ENCODE measurements at places on chromosomes 2 and 18.

DNA sequence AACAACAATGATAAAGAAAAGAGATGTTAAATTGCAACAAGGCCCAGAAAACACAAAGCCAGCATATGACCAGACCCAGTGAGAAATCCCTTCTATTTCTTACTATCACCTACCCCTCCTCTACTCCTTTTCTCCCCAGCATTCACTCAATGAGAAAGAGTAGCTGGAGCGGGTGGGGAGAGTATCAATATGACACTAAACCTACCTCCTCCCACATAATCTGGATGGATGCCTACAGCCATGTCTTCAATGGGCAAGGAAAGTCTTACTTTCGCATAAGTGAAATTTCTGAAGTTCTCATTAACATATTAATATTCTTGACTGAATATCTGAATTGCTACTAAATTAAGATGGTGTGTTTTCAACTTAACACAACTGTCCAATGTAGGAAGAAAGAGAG, 78.2 kb downstream of the AFF3 start:
- DNase-seq, result no peak

- DNase-seq, result no peak
Observed at GRCh38 chr2:119682578-119682977, 3.6 kb downstream of the TMEM177 start.

- DNase-seq, result no peak
Observed at GRCh38 chr2:104577143-104577542, 276.8 kb upstream of the POU3F3 start.

DNA sequence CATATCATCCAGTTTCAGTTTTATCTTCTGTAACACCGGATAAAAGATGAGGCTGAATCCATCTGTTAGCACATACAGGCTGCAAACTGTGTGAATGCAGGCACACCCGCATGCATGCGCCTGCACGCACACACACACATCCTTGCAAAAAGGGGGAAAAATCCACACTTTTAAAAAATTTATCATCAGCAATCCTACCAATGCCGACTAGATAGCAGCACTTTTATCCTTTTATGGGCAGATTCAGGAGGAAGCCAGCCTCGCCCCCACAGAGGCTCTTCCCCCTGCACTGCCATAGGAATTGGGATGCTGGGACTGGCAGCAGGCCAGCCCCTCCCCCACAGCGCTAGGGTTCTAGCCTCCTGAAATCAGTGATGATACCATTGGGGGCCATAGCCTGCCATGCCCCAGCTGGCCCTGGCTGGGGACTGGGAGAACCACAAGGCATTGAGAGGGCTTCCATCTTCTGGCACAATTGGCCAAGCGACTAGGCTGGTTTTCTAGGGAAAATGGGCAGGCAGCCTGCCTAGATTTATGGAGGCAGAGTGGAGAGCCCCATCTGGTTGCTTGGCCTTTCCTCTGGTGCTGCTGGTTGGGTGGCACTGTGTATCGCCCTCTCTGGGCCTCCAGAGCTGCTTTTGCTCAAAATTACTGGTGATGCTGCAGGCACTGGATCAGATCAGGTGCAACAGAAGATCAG, 25.5 kb downstream of the CYRIA start:
- no peak for DNase-seq

GRCh38 chr2:31337860-31338259, 76.7 kb downstream of the XDH start:
- DNase-seq, result no peak

GRCh38 chr18:62558015-62558663, 35.3 kb downstream of the ZCCHC2 start:
- DNase-seq, result no peak

- no peak for DNase-seq
Observed at GRCh38 chr2:60678551-60678950, 77.5 kb upstream of the PAPOLG start.

DNA sequence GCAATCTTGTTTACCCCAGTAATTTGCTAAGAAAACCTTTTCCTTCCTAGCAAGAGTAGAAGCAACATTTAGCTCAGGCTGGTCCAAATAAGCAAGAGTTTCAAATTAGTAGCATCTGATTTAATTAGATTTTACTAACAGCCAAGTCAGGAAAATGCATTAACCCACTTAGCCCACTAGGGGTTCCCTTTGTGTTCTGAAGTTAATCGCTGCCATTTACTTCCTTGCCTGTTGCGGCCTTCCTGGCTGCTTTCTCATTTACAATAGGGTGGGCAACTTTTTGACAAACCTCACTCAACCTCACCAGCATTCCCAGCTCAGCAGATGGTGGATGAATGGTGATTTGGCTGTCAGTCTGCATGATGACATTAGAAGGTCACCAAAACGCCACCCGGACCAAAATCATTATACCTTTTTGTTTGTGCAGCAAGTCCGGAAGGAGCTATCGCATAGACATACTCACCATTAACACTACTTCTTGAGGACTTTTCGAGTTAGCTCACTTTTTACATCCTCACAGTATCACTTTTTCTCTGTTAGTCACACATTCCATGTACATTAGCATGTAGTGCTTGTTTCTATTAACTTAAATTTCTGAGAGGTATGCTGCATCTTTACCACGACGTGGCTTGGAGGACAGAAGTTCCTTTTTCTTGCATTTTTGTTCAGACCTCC, 101.5 kb upstream of the SETBP1 start:
- no peak for DNase-seq

- no peak for DNase-seq
Observed at GRCh38 chr2:7007846-7008741, 90.9 kb downstream of the RNF144A start.
